ENCODE measurements at places on chromosomes 3 and 15. TPM values are rescaled to one million over a fixed set of nuclear protein-coding genes. Genes with fewer than 3 reads are reported as not detected.

DNA sequence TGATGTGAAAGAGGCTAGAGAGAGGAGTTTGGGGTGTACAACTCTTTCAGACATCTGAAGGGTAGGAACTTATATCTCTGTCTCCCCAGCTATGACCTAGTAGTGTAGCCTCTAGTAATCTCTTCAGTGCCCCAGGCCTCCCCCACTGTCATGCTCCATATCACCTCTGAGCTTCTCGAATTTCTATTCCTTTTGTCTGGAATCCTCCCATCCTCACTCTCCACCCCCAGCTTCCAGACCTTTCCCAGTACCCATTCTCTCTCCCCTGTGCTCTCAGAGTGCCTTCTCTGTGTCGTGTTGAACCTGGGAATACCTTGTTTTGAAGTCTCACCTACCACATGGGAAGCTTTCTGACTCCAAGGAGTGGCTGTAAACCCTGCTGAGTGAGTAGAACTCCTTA is 3.6 kb upstream of the RBPMS2 start:
- no peak for DNase-seq
- H3K4me1 ChIP-seq: no peaks in the 10 kb centered on the region
- H3K4me3 ChIP-seq: no peak overlapping the region
- H3K27me3 ChIP-seq: no peaks in the 10 kb centered on the region
- H3K27ac ChIP-seq: no peak overlapping the region
- no peaks in the 10 kb centered on the region for H3K36me3 ChIP-seq

- no peaks in the 10 kb centered on the region for H3K27me3 ChIP-seq
- H3K4me1 ChIP-seq: peaks cover 11% of the 10 kb centered on the region
- no peaks in the 10 kb centered on the region for H3K36me3 ChIP-seq
- no peak overlapping the region for H3K4me3 ChIP-seq
- DNase-seq: no peak
Measured at GRCh38 chr3:61776390-61776789, 215.0 kb downstream of the PTPRG start.

DNA sequence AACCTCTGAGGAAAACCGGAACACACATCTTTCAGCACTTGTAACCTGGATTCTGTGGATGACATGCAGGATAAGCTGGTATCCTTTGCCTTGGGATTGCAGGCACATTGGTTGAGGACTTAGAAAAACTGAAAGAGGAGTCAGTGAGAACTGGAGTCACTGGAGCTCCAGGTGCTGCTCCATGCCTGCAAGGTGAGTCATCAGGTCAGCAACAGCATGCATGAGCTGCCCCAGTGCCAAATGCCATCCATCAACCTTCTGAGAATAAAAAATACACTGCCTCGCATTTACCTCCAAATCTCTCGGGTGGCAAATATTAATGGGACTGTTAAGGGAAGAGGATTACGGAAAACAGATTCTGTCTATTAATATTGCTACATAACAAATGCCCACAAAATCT is 729.1 kb downstream of the NTRK3 start:
- no peaks in the 10 kb centered on the region for H3K36me3 ChIP-seq
- H3K4me3 ChIP-seq: no peak overlapping the region
- H3K27ac ChIP-seq: no peak overlapping the region
- H3K4me1 ChIP-seq: no peaks in the 10 kb centered on the region
- DNase-seq: peak; percentile 33
- H3K27me3 ChIP-seq: no peaks in the 10 kb centered on the region

DNA sequence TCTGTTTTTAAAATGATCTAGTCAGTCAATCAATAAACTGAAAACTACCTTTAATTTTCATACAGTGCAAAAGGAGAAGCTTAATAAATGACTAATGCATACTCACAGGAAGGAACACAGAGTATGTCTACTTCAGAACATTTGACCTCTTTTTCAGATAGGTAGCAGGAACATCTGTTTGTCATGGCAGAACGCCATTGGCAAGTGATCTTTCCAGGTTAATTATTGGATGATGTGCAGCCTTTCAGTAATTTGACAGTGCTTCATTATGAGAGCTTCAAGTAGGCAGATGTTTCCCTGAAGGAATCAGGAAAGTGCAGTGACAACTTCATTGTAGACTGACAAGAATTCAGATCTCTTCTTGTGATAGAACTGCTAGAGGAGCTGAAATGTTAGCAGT is 325.0 kb downstream of the OTOL1 start:
- DNase-seq: no peak
- no peaks in the 10 kb centered on the region for H3K4me1 ChIP-seq
- H3K4me3 ChIP-seq: no peak overlapping the region
- H3K36me3 ChIP-seq: no peaks in the 10 kb centered on the region
- H3K27me3 ChIP-seq: no peaks in the 10 kb centered on the region
- H3K27ac ChIP-seq: no peak overlapping the region

DNA sequence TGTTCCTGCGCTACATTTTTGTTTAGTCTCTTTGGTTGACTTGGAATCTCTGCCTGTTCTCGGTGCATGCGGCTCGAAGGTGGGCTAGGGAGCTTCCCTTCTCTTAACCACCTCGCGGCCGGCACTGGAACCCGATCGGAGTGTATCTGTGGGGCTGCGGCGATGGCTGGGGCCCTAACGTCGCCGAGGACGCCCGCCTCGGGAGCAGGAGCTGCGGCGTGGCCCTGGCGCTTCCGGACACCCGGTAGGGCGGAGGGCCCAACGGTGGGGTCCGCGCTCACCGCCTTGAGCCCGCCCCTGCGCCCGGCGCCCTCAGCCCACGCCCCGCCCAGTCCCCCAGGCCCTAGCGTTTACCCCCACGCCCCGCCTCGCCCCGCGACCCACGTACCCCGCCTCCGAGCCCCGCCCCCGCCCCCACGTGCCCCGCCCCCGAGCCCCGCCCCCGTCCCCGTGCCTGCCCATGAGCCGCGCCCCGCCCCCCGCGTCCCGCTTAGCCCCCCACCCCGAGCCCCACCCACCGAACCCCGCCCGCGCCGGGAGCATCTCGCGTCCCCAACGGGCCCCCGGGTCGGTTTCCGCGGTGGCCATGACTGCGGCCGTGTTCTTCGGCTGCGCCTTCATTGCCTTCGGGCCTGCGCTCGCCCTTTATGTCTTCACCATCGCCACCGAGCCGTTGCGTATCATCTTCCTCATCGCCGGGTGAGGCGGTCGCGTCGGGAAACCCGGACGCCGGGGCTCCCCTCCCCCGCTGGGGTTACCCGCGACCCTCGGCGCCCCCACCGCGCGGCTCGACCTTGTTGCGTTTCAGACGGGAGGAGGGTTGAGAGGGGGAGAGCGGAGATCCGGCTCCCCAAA is at the start of gene APH1B:
Gene APH1B, plus strand, starts transcription at position 568 of the 855 bp plus-strand sequence. Its CDS starts 19 bp downstream, at position 587.
- no peaks in the 10 kb centered on the region for H3K36me3 ChIP-seq
- no peaks in the 10 kb centered on the region for H3K4me1 ChIP-seq
- peak within 1 kb of the TSS; percentile 76 for H3K4me3 ChIP-seq
- H3K27ac ChIP-seq: peak within 1 kb of the TSS; percentile 42

- H3K27ac ChIP-seq: no peak overlapping the region
- H3K4me3 ChIP-seq: no peak overlapping the region
- H3K27me3 ChIP-seq: no peaks in the 10 kb centered on the region
- DNase-seq: no peak
- H3K36me3 ChIP-seq: no peaks in the 10 kb centered on the region
- 0 out of 2 replicates have a peak, but pooled peaks cover 6% of the 10 kb centered on the region for H3K4me1 ChIP-seq
Measured at GRCh38 chr3:172151651-172152649, 112.6 kb downstream of the FNDC3B start.

The CFAP92 gene
- 5.9 TPM for total RNA-seq

- H3K36me3 ChIP-seq: no peaks in the 10 kb centered on the region
- H3K4me1 ChIP-seq: peaks cover under 1% of the 10 kb centered on the region
- H3K4me3 ChIP-seq: no peak overlapping the region
Measured at GRCh38 chr3:160232014-160232413, 6.8 kb downstream of the C3orf80 start.

The TM6SF1 gene
- total RNA-seq: not detected

DNA sequence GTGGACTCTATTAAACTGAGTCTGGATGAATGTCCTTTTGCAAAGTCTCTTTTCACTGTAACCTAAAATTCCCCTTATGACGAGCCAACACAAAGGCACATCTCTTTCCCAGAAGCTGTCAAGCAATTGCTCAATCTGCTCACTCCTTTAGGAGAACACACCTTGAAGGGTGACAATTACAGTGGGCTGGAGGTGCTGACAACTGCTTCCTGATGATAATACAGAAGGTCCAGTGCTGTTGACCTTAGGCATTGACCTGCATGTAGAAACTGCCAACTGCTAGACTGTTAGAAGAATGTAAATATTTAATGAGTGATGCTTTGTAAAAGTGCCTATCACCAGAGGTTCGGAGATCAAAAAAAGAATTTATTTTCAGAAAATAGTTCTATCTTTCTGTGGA is 757.7 kb downstream of the GRM7 start:
- H3K36me3 ChIP-seq: no peaks in the 10 kb centered on the region
- no peak for DNase-seq
- H3K27ac ChIP-seq: no peak overlapping the region
- H3K4me1 ChIP-seq: no peaks in the 10 kb centered on the region
- H3K4me3 ChIP-seq: no peak overlapping the region

- no peak overlapping the region for H3K4me3 ChIP-seq
- peaks cover 6% of the 10 kb centered on the region for H3K4me1 ChIP-seq
- no peaks in the 10 kb centered on the region for H3K27me3 ChIP-seq
- no peak for DNase-seq
- H3K36me3 ChIP-seq: no peaks in the 10 kb centered on the region
Measured at GRCh38 chr3:140429791-140430190, 248.1 kb upstream of the TRIM42 start.

- H3K4me3 ChIP-seq: no peak overlapping the region
- DNase-seq: no peak
- H3K27ac ChIP-seq: no peak overlapping the region
- H3K36me3 ChIP-seq: no peaks in the 10 kb centered on the region
- H3K27me3 ChIP-seq: no peaks in the 10 kb centered on the region
Measured at GRCh38 chr3:62602129-62602770, 228.9 kb upstream of the FEZF2 start.

The POU1F1 gene
- total RNA-seq: not detected

The GPR171 gene
- not detected for total RNA-seq

DNA sequence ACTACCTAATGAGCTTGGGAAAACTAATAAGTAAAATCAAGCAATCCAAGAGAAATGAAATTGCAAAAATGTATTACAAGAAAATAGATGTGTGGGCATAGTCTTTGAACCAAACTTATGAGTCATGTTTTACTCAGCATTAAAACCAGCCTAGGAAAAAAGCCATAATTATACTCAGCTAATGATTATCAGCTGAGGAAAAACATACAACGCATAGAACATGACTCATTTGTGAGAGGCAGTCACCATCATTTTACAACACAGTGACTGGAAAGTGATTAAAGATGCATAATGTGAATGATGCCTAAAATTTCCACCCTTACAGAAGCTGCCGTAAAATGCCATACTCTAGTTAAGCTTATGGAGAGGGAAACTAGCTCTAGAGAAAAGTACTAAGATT is 238.0 kb upstream of the EOMES start:
- H3K36me3 ChIP-seq: no peaks in the 10 kb centered on the region
- H3K27me3 ChIP-seq: no peaks in the 10 kb centered on the region
- no peak overlapping the region for H3K27ac ChIP-seq

GRCh38 chr15:63146684-63147083 is 10.6 kb downstream of the RPS27L start:
- no peaks in the 10 kb centered on the region for H3K4me1 ChIP-seq
- no peak for DNase-seq
- H3K36me3 ChIP-seq: no peaks in the 10 kb centered on the region

The VIPR1 gene
- total RNA-seq: 3.7 TPM

DNA sequence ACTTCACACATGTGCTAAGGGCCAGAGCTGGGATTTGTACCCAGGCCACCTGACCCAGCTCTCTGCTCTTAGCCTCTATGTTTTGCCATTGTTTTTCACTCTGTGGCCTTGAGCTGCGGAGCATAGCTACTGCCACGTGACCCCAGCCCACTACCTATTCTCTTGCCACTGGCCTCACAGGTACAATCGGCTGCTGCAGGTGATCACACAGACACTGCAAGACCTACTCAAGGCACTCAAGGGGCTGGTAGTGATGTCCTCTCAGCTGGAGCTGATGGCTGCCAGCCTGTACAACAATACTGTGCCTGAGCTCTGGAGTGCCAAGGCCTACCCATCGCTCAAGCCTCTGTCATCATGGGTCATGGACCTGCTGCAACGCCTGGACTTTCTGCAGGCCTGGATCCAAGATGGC is 46.2 kb downstream of the SEMA3G start:
- H3K4me3 ChIP-seq: no peak overlapping the region
- no peaks in the 10 kb centered on the region for H3K4me1 ChIP-seq
- H3K27me3 ChIP-seq: no peaks in the 10 kb centered on the region

- H3K4me3 ChIP-seq: no peak overlapping the region
- H3K27ac ChIP-seq: no peak overlapping the region
- H3K27me3 ChIP-seq: no peaks in the 10 kb centered on the region
Measured at GRCh38 chr3:30712991-30713390, 106.6 kb downstream of the TGFBR2 start.

The QRICH1 gene
- 112 TPM for total RNA-seq

DNA sequence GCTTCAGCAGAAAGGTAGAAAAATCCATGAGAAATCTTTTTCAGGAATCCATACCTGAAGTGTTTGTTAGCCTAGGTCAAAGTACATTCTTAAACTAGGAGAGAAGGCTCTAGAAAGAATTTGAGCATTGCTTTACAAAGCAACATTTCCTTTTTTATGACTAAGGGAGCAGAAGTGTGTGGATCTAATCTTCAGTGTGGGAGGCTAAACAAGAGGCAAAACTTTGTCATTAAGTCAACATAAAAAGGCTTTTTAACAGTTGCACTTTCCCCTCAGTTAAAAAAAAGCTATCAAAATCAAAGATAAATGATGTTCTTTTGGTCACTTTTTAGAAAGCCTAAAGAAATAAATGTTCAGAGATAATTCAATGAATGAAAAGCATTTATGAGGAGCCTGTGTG is 154.8 kb downstream of the TMEM108 start:
- H3K27me3 ChIP-seq: no peaks in the 10 kb centered on the region
- no peak for DNase-seq
- peak overlapping the region; percentile 63 for H3K27ac ChIP-seq
- no peaks in the 10 kb centered on the region for H3K36me3 ChIP-seq

GRCh38 chr15:72315706-72316370 is 4.1 kb downstream of the CELF6 start:
- H3K4me3 ChIP-seq: no peak overlapping the region
- H3K27ac ChIP-seq: no peak overlapping the region
- H3K27me3 ChIP-seq: no peaks in the 10 kb centered on the region
- H3K36me3 ChIP-seq: no peaks in the 10 kb centered on the region
- peaks cover 4% of the 10 kb centered on the region for H3K4me1 ChIP-seq

GRCh38 chr3:161854232-161854771 is 357.7 kb downstream of the OTOL1 start:
- DNase-seq: peak; percentile 60
- H3K27ac ChIP-seq: peak overlapping the region; percentile 22
- no peaks in the 10 kb centered on the region for H3K27me3 ChIP-seq
- peaks cover 16% of the 10 kb centered on the region for H3K4me1 ChIP-seq
- H3K36me3 ChIP-seq: no peaks in the 10 kb centered on the region

The LINGO1 gene
- 1.3 TPM for total RNA-seq
